ENCODE measurements at places on chromosomes 4 and X. TPM values are rescaled to one million over a fixed set of nuclear protein-coding genes. Genes with fewer than 3 reads are reported as not detected.

SSR4 gene
- total RNA-seq = 80.5 TPM

TGIF2LX gene
- not detected for total RNA-seq

TKTL2 gene
- total RNA-seq = 0.46 TPM

GNRHR gene
- 0.23 TPM for total RNA-seq

All from diencephalon (tissue), 1 donor.